Kasumi-1 (cell line): ENCODE measurements at places on chromosomes 6 and 20.

DNA sequence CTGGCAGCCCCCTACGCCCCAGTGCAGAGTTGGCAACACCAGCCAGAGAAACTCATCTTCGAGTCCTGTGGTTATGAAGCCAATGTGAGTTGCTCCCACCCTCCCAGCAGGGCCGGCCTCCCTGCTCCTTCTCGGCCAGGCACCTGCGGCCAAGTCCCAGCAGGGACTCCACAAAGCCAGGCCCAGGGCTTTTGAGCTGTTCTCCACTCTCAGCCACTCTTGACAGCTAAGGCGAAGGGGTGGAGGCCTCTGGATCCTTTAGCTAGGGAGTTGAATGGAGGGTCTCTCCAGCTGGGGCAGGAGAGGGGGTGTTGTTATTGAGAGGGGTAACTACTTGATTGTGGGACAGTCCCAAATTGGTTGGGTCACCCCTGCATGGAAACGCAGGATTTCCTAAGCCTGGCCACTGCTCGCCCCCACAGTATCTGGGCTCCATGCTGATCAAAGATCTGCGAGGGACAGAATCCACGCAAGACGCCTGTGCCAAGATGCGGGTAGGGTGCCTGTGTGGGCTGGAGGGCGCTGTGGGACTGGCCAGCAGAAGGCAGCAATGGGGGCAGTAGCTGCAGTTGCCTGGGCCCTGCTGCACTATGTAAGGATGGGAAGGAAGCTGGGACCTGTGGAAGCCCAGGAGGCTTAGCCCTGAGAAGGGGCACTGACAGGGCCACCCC is 58.3 kb downstream of the TCP11 start:
- DNase-seq, result no peak

- DNase-seq, result no peak
These were observed 117.5 kb downstream of the EYA4 start for GRCh38 chr6:133358574-133359150.

GRCh38 chr6:79070206-79070825 is 7.7 kb downstream of the PHIP start:
- DNase-seq, result no peak

GRCh38 chr20:63532449-63532971 is 4.7 kb downstream of the PTK6 start:
- no peak for DNase-seq

DNA sequence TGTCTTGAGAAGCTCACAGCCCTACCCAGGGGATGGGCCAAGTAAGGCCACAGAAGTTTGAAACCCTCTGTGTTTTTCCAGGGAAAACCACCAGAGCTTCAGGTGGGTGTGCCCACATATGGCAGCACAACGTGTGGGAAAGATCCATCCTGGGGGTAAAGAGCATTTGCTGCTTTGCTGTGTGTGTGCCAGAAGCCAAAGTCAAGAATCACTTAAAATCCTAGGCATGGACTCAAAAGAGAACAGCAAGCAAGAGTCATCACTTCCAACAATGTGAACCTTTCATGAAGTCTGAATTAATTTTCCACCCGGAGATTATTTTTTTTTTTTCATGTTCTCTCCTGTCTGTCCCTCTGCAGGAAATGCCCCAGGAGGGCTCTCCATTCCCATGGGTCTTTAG is 308.2 kb upstream of the SGK1 start:
- no peak for DNase-seq
